Stimulated activated naive CD4-positive, alpha-beta T cell (primary cell): ENCODE measurements at places on chromosomes 12 and 14.

DNA sequence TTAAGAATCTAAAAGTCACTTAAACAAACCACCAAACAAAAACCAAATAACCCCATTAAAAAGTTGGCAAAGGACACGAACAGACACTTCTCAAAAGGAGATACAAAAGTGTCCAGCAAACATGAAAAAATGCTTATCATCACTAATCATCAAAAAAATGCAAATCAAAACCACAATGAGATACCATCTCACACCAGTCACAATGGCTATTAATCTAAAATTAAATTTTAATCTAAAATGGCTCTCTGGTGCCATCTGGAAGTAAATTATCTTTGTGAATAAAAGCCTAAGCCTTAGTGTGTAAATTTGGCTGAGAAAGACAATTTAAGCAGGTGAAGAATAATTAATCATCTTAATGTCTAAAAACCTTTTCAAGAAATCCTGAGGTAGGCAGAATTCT is 204.5 kb upstream of the PPFIA2 start:
- DNase-seq: no peak

DNA sequence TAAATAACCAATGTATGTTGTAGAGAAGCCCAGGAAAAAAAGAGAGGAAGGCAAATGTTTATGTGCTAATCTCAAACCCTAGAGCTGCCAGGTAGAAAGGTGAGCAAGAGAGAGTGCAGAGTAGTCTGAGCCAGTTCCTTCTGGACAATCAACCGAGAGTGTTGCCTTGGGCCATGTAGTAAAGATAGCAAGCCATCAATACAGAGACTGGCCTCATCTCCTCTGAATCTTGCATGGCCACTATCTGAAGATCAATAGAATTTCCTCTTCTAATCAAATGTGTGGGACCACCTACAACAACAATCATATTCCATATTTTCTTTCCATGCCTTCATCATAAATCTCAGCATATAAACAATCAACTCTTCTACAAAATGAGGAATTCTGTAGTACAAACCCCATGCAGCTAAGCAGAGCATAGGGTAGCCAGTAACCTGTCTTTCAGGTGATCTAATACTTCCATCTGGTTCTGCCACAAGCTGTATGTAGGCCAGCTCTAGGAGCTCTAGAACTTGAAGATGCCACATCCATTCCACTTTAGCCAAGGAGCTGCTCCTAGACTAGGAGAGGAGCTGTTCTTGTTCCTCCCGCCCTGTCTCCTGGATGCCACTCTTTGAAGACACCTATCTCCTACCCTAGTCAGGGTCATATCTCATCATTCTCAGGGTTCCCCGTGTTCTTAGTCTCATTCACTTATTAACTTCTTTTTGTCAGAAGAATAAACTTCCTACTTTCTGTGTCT is 75.8 kb upstream of the SLC38A4 start:
- no peak for DNase-seq

GRCh38 chr12:201361-201760 is 12.6 kb downstream of the SLC6A12 start:
- no peak for DNase-seq

- no peak for DNase-seq
Measured at GRCh38 chr14:104973135-104973384, 5.1 kb downstream of the AHNAK2 start.

- no peak for DNase-seq
Measured at GRCh38 chr12:101933866-101934514, 56.6 kb downstream of the DRAM1 start.

DNA sequence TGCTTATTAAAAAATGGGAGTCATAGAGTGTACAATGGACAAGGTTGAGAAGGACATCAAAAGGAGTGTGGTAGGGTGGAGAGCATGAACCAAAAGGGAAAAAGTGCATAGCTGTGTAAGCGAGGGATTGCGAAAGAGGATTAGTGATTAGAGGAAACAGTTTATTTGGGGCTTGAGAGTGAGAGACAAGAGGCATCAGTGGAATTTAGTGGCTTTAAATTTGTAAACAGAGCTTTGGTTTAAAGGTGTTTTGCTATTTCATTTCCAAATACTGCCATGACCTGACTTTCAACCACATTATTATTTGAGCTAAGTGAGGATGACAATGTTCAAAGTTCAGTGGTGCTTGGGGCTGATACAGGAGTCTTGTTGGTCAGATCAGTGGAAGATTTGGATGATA is 53.4 kb downstream of the SLC16A7 start:
- DNase-seq: no peak

- no peak for DNase-seq
Measured at GRCh38 chr12:2973566-2973965, 14.4 kb downstream of the TEAD4 start.

DNA sequence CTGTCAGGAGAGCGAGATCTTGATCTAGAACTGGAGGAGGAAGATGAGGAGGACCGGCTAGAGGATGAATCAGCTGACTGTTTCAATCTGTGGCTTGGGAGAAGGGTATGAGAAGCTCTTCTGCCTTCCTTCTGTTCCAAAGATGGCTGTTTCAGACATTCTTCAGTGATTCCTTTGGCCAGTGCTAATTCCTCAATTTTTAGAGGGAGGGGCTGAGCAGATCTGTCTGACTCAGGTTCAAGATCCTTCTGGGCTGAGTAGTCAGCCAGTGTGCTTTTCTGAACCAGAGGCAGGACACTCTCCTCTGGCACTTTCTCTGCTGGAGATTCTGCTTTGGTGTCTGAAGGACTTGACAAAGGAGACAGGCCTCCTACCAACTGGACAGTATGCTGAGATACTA is 15.2 kb downstream of the ACIN1 start:
- no peak for DNase-seq

GRCh38 chr14:97277711-97278110 is 480.5 kb downstream of the VRK1 start:
- DNase-seq: no peak

DNA sequence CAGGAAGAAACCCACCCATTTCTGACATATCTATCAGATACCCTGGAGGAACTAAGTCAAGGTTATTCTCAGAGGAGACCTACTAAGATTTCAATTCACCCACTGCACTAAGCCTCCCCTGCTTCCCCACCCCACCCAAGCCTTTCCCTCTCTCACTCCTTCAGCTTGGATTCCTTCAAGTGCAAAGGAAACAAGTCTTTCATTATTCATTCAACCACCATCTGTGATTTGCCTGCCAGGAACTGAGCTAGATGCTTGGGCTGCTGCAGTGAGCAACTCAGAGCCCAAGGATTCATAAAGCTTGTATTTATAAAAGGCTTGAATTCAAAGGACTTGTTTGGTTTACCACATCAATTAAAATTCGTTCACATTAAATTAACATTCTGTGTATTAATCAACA is 161.3 kb downstream of the GXYLT1 start:
- no peak for DNase-seq

GRCh38 chr12:90102957-90103652 is 394.5 kb upstream of the ATP2B1 start:
- peak; percentile 54 for DNase-seq

DNA sequence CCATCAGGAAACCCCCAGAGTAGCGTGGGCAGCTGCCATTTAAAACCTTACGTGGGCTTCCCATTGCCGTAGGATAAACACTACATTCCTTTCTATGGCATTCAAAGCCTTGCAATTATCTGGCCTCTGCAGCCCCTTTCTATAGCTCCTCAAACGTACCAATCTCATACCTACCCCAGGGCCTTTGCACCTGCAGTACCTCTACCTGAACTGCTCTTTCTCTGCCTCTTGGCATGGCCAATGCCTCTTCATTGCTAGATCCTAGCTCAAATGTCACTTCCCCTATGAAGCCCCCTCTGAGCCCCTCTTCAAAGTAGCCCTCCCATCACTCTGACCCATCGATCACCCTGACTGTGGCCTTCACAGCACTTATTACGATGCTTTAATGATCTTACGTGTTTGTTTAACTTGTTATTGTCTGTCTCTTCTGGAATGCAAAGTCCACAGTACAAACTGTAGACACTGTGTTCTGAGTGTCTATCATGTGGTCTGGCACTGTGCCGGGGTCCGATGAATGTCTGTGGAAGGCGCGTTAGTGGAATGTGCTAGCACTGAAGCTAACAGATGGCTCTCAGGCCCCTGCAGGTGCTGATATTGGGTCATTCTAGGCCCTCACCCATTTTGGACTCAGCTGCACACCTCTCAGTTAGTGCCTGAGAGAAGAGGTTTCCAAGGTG is 157.3 kb upstream of the NOS1 start:
- no peak for DNase-seq

DNA sequence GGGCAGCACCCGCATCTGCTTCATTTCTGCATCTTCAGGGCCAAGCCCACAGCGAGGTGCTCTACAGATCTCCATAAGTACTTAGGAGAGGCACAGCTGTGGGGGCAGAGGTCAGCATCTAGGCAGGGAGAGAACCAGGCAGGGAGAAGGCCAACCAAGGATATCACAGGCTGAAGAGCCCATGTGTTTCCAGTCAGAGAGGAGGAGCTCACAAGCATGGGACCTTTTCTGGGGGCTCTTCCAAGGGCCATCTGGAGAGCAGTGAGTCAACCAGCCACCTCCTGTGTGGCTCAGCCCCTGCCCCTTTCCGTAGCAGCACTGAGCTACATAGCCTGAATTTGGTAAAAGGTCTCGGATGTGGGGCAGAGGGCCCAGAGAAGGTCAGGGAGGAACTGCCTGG is 78.5 kb downstream of the ARL6IP4 start:
- DNase-seq: no peak

DNA sequence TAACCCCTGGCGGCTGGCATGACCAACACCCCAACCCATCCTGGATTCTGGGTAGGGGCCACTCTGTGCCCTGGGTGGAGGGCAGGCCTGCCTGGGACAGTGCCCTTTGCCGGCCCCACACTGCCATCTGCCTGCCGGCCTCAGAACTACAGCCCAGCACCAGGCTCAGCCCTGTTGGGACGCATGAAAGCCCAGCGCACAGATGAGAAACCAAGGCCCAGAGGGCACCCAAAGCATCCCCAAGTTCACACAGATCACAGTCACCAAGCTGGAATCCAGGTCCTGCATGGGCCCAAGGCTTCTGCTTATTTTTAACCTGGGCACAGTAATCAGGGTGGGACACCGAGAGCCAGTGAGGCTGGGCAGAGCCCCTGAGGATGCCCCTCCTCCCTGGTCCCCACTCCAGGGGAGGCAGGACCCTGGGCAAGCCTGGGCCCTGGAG is 26.2 kb downstream of the RFLNA start:
- DNase-seq: peak; percentile 8

- DNase-seq: no peak
Measured at GRCh38 chr14:89128311-89129026, 288.6 kb downstream of the FOXN3 start.

DNA sequence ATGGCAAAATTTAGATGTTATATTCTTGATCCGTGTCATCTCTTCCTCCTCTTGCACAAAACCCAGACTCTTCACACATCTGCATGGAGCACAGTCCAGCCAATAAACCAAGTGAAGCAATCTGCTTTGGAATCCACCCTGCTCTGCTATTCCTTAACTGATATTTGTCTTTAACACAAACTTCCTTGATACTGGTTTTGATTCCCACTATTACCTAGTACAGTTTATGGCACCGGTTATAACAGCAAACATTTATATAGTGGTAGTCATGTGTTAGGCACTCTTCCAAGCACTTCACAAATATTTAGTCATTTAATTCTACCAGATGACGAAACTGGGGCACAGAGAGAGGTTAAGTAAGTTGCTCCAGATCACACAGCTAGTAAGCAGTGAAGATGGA is 12.5 kb downstream of the STYK1 start:
- DNase-seq: no peak

DNA sequence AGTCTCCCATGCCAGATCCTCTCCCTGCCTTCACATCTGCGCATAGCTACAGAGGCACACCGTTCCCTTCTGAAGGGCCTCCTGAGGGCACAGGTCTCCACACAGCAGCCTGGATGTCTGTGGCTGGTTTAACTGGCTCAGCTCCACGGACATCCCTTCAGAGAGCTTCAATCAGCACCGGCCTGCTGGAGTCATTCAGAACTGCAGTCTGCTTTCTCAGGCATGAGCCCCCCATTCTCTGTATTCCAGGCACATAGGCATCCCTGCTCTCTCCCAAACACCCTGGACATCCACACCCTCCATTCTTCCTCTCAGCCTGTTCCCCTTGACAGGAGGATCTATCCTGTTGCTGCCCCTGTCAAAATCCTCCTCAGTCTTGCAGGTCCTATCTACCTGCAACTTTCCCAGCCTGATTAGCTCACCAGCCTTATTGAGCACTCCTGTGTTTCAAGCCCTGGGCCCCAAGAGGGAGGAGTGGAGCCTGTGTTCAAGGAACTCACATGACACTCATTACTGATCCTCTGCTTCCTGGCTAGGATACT is 2.9 kb upstream of the DHRS2 start:
- no peak for DNase-seq

DNA sequence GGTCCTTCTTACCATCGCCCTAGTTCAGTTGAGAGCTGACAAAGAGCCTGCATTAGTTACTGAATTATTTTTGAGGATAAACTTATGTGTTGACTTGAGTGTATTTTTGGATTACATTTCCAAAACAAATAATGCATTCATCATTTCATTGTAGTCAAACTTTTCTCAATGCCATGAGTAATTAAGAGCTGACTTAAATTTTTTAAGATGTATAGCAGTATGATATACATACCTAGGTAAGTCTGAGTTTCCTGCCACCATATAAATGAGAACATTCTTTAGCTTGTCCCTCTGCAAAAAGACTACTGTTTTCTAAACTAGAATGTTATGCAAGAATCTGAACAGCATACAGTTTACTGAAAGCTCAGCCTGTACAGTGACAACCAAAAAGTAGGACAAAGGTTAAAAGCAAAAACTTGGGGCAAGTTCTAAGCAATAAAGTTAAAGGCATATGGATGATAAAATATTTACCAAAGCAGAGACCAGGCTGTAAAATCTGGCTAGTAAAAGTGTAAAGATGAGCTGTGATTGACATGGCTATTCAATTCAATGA is 82.1 kb upstream of the FERMT2 start:
- DNase-seq: no peak

GRCh38 chr12:15777355-15778012 is 11.7 kb downstream of the EPS8 start:
- no peak for DNase-seq

DNA sequence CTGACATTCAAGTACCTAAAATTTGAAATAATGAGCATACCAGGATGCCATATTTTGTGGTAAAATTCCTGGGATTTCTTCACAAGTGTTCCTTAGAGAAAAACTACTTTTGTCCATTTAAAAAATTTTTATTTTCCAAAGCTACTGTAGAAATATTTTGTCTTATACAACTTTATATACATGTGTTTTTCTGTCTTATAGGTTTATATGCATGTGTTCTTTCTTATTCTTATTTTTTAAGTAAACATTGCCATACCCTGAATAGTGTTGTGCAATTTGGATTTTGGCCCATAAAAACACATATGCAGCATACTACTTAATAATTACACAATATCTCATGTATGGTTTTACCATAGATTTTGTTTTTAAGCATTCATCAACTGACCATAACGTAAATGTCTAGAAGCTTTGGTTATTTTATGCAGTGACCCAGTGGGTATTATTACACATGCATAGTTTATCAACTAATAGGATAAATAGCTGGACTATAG is 1107.4 kb upstream of the SEL1L start:
- no peak for DNase-seq

DNA sequence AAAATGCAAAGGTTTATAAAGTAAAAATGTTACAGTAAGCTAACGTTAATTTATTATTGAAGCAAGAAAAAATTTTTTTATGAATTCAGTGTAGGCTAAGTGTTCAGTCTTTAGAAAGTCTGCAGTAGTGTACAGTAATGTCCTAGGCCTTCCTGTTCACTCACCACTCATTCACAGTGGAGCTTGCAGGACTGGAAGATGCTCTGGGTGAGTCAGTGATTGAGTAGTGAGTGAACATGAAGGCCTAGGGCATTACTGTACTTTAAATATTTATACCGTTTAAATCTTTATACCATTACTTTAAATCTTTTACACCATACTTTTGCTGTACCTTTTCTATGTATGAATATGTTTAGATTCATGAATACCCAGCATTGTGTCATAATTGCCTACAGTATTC is 120.3 kb upstream of the SLC38A4 start:
- DNase-seq: no peak
